Mesendoderm (in vitro differentiated cells): ENCODE measurements at places on chromosomes 6 and 20.

GRCh38 chr6:138528137-138528536 lies 28.8 kb upstream of the NHSL1 start:
- DNase-seq, result no peak

DNA sequence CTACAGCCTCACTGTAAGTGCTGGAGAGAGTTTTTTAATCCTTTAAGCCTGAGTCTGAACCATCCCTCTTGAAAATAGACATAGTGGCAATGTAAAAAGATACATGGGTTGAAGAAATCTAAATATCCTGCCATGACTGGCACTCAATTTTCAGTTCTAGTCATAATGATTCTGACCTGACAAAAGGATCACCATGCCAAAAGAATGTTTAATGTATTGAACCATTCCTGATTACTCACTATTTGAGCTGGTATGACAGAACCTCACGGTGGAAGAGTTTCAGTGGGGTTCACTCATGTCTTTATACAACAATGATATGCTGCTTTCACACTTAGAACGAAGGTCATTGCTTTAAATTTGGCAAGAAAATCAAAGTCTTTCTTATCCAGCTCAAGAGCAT lies 93.4 kb downstream of the HIVEP2 start:
- no peak for DNase-seq

GRCh38 chr6:18213439-18213838 lies 50.9 kb downstream of the DEK start:
- no peak for DNase-seq

DNA sequence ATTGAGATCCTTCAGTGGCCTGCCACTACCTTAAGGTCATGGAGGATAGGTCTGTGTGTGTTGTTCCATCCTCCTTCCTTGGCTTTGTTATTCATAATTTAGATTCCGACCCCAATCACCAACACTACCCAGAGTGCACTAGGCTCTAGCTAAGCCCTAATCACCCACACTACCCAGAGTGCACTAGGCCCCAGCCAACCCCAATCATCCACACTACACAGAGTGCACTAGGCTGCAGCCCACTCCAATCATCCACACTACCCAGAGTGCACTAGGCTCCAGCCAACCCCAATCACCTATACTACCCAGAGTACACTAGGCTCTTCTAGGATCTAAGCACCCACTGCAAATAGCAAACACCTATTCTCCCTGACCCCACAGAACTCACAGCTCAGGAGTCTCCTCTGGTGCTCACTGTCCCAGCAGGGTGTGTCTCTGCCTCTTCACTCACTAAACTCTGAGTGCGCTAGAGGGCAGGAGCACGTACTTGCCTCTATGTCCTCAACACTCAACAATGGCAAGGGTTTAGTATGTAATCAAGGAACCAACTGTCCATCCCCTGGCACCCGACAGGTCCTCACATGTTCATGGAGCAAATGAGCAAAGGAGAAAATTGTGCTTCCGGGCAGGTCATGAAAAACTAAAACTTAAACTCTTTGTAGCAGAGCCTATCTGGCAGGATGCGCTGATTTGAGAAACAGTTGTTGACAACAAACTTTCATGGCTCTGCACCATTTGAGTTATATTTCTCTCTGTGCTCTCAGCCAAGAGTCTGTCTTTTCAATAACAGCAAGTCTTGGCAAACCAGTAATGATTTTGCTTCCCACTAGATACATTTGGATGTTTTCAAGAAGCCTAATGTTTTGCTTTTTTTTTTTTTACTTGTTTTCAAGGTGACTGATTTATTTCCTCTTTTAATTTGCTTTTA lies 54.3 kb downstream of the SLC22A23 start:
- no peak for DNase-seq

- DNase-seq, result no peak
Measured at GRCh38 chr6:43979525-43979924, 147.7 kb downstream of the MRPL14 start.

- DNase-seq, result no peak
Measured at GRCh38 chr6:47069156-47069555, 27.0 kb upstream of the ADGRF1 start.

- no peak for DNase-seq
Measured at GRCh38 chr20:51902933-51903332, 100.6 kb upstream of the SALL4 start.

GRCh38 chr20:37759761-37760209 lies 66.0 kb downstream of the CTNNBL1 start:
- no peak for DNase-seq

- DNase-seq, result no peak
Measured at GRCh38 chr20:48448666-48449600, 378.9 kb downstream of the PREX1 start.

DNA sequence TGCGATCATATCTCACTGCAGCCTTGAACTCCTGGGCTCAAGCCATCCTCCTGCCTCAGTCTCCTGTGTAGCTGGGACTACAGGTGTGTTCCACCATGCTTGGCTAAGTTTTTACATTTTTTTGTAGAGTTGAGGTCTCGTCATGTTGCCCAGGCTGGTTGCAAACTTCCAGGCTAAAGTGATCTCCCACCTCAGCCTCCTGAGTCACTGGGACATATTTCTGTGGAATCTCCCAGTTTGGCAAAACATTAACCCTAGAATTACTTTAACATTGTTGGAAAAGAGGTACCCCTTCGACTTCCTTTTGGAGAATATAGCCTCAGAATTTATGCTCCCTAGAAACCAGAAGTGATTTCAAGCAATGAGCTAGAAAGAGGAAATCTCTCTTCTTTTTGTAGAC lies 57.2 kb downstream of the SHLD1 start:
- DNase-seq, result no peak

GRCh38 chr20:44073675-44074071 lies 113.3 kb downstream of the JPH2 start:
- DNase-seq, result no peak

- DNase-seq, result no peak
Measured at GRCh38 chr6:56263596-56264315, 16.4 kb upstream of the COL21A1 start.

- DNase-seq, result no peak
Measured at GRCh38 chr6:148616841-148617240, 130.0 kb upstream of the UST start.

DNA sequence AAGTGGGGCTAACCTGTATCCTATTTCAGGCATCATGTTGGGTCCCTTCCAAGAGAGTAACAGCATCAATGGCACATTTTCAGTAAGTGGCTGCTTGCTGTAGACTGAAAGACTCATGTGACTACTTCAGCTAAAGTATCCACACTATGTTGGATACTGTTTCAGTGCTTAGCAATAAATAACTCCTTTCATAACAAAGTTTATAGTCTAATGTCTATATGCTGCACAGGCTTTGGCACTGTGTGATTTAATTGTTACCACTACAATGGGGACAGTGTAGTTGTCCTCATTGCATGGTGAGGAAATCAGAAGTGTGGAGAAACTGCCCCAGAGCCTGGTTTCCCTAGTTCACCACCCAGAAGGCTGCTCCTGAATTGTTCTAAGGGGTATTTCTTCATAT lies 318.0 kb upstream of the PTCHD4 start:
- no peak for DNase-seq

- no peak for DNase-seq
Measured at GRCh38 chr6:29516108-29516507, 28.4 kb upstream of the MAS1L start.

GRCh38 chr20:62364911-62365736 lies 2.0 kb downstream of the LAMA5 start:
- no peak for DNase-seq

DNA sequence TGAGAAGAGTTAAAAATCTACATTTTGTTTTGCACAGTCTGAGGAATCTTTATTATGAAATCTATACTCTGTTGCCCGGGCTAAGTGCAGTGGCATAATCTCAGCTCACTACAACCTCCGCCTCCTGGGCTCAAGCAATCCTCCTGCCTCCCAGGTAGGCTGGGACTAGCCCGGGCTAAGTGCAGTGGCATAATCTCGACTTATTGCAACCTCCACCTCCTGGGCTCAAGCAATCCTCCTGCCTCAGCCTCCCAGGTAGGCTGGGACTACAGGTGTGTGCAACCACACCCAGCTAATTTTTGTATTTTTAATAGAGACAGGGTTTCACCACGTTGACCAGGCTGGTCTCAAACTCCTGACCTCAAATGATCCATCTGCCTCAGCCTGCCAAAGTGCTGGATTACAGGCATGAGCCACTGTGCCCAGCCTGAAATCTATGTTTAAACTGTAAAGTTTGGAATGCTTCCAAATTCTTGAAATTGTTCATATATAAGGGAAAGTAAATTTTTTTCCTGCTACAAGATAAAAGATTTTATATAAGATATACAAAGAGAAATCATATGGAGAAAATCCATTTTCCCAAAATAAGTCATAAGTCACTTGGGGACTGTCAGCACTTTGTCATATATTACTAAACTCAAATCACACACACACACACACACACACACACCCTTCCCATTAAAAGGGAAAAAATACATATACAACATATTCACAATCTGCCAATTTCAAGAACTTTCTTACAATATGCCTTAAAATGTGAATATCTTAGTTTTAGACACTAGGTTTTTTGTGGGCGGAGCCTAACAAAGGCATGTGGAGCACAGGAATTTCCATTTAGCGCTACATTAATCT lies 19.4 kb downstream of the PTPRK start:
- DNase-seq, result no peak

DNA sequence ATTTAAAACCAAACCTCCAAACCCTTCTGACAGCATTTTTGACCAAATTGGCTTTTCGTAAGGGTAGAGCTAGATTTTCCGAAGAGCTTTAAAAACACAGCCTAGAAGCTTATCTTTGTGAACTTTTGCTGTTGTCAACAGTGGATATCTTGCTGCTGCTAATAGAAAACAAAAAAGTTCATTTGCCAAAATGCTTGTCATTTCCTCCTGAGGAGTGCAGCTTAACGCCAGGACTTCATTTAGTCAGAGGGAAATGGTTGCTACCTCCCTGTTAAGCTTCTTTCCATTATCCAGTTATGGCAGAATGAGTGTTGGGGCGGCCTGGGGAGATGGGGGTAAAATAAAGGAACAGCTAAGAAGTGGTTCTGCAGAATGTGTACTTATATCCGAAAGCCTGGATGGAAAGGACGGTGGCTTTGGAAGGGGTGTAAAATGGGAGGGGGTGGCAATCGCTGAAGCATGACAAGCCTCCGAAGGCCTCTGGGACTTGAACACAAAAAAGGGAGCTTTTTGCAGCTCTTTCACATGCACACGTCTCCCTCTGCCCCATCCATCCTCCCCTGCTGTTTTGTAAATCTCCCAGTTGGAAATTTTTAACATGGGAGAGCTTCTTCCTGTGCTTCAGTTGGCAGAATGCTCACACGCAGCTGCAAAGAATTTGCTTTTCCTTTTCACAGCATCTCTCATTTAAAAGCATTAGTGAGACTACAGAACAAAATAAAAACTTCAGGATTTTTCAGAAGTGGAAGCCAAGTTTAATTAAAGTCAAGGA lies 22.5 kb downstream of the JARID2 start:
- peak; percentile 88 for DNase-seq

GRCh38 chr6:21753241-21754108 lies 159.9 kb downstream of the SOX4 start:
- DNase-seq, result peak; percentile 47

- DNase-seq, result peak; percentile 50
Measured at GRCh38 chr20:38764567-38765318, 16.5 kb downstream of the ACTR5 start.

DNA sequence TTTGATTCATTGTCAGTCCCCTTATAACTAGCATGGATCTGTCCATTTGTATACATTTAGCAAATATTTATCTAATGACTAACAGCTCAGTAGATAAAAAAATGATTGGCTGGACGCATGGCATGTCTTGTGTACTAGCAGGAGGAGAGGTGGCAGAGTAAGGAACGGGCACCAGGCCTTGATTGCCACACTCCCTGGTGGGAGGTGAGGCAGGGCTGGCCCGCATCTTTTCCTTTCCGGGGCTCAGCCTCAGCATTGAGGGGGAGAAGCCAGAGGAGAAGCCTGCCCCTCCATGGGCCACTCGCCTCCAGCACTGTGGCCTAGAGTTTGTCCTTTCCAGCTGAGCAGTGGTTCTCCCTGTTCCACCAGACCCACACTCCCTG lies 84.9 kb upstream of the TMEM181 start:
- no peak for DNase-seq

- no peak for DNase-seq
Measured at GRCh38 chr6:21264288-21265033, 329.1 kb upstream of the SOX4 start.

DNA sequence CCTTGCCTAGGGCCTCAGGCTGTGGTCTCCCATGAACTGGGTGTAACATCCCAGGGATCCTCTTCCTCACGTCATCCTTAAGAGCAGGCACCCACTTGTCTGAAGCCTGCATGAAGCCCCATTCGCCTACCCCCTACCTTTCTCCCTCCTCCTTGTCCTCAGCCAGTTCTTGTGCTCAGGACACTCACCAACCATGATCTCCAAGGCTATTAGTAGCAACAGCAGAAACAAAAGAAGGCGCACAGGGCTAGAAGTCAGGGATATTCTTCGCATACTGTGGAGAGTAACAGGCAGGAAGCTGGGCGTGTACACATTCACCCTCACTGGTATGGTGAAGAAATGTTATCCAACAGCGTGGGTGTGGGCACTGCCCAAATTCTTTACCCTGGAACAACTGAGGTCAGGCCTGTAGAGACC lies 7.3 kb downstream of the RAET1E start:
- DNase-seq, result no peak

DNA sequence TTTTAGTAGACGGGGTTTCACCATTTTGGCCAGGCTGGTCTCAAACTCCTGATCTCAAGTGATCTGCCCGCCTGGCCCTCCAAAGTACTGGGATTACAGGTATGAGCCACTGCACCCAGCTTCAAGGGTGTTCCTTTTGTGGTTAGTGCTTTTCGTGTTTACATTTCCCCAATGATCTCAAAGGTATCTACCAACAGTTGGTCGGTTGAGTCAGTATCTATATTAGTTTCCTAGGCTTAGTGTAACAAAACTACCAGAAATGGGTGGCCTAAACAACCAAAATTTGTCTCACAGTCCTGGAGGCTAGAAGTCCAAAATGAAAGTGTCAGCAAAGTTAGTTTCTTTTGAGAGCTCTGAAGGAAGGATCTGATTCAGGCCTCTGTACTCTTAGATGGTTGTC lies 30.1 kb downstream of the CASP8AP2 start:
- DNase-seq, result no peak

DNA sequence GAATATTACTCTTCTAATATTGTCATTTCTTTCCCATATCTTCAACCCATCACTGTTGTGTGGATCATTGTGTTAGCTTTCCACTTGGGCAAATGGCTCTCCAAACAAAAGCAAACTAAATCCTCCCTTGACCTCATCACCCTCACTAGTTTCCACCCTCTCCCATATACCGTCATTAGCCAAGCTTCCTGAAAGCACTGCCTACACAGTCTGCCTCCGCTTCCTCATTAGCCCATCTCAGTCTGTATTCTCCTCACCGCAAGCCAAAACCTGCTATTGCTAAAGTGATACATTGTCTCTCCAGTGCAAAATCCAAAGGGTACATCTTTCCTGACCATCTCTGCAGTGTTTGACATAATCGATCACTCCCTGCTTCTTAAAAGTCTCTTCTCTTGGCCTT lies 212.6 kb downstream of the CLIC5 start:
- DNase-seq, result no peak
